ENCODE measurements at places on chromosomes 5 and 9.

DNA sequence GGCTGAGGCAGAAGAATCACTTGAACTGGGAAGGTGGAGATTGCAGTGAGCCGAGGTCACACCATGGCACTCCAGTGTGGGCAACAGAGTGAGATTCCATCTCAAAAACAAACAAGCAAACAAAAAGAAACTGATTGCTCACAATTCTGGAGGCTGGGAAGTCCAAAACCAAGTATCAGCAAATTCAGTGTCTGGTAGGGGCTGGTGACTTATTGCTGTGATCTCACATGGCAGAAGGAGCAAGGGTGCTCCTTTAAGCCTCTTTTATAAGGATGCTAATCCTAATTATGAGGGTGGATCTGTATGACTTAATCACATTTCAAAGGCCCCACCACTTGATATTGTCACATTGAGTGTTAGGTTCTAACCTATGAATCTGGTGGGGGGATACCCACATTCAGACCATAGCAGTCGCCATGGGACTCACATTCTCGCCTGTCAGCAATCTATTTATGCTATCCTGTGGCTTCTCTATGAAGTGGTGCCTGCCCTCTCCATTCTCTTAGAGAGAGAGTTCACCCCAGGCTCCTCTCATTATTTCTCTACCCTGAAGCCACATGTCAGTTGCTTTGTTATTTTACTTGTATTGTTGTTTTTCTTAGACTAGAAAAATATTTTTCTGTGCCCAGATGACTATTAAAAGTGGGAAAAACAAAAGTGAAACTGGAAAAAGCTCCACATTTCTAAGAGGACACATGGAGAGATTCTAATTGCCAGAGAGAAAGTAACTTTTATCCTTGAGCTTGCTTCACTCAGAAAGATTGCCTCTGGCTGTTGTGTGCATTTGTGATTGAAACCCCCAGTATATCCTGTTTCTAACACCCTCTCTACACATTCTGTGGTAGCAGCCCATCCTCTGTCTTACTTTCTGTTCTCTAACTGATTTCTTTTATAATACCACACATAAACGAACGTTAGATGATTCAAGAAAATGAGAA lies 18.8 kb upstream of the PRLR start:
- no peak for DNase-seq

GRCh38 chr9:128836509-128837145 lies 7.0 kb upstream of the SPOUT1 start:
- peak; percentile 8 for DNase-seq

DNA sequence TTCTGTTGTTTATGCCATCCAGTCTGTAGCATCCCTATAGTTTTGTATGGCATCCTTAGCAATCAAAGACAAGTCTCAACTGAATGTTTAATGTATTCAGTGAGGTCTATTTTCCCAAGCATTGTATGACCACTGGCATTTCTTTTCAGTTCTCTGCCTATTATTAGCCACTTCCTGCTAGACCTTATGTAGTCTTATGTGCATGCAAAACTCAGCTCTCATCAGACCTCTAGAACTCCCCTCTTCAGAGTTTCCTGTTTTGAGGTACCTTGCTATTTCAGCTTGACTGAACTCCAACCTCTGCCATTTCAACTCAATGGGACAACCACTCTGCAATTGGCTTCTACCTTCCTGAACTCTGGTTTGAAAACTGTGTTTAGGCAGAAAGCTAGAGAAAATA lies 113.2 kb downstream of the SLC25A46 start:
- no peak for DNase-seq

DNA sequence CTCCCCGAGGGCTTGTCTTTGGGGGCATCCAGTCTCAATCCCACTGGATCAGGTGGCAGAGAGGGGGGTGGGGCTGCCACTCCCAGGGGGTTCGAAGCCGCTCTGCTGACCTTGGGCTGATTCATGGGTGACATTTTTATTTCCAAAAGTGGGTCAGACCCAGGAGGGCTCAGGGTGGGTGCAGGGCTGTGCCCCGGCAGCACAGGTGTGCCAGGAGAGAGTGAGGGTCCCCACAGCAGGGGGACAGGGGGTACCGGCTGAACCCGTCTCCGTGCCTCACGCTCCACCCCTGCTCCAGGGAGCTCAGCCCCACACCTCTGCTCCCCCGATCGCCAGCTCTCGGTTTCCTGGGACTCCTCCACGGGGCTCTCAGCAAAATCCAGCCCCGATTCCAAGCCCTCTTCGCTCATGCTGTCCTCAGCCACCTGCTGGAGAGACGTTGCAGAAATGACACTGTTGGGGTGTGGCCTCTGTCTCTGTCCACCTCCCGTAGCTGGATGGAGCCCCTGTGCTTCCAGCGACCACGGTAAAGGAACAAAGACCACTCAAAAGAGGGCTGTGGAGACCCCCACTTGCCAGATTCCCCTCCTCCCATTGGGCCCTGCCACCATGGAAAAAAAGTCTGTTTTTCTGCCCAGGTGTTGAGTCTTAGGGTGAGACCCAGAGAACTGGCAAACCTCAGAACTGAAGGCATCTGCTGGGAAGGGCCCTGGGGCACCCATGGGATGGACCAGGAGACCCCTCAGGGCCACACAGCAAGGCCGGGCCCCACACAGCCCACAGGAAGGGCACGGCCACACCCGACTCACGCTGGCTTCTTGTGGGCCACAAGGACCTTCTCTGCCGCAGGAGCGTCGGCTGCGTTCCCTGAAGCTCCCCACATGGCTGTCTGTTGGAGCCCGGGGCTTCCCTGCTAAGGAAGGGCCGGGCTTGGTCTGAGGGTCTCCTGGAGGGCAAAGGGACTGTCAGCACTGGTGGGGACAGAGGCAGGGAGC lies 10.6 kb upstream of the QSOX2 start:
- peak; percentile 85 for DNase-seq

DNA sequence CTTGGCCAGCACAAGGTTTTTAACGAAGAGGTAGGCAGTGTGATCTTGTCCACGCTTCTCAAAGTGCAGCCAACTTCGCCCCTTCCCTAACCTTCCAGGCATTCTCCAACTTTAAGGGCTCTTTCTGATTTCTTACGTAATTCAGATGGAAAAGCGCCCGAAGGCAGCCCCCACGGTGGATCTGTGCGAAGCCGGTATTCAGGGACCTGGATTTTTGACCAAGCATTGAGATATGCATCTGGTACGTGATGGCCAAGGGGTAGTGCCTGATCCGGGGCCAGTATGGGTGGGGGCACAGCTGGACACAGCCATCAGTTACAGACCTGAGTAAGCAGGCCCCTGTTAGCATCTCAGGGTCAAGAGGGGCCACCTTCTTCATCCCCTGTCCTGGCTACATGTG lies 80.0 kb downstream of the AMBP start:
- DNase-seq = no peak

DNA sequence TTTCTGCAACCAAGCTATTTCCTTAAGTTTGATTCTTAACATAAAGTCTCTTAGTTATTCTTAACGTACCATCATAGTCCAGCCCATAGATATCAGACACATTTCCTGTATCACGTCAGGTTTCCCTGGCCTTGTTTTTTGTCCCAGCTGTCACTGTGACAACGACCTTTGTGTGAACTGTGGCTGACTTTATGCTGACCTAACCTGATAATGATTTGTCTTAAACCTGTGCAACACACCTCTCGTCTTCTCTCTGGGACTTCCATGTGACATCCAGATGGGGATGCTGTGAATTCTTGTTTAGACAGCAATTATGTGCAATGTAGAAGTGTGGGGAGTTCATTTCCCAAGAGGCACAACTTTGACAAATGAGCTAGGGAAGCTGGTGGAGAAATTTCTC lies 662.8 kb downstream of the PTPRD start:
- no peak for DNase-seq

- DNase-seq = no peak
These were observed 155.0 kb downstream of the TMEM167A start for GRCh38 chr5:82922086-82922734.

DNA sequence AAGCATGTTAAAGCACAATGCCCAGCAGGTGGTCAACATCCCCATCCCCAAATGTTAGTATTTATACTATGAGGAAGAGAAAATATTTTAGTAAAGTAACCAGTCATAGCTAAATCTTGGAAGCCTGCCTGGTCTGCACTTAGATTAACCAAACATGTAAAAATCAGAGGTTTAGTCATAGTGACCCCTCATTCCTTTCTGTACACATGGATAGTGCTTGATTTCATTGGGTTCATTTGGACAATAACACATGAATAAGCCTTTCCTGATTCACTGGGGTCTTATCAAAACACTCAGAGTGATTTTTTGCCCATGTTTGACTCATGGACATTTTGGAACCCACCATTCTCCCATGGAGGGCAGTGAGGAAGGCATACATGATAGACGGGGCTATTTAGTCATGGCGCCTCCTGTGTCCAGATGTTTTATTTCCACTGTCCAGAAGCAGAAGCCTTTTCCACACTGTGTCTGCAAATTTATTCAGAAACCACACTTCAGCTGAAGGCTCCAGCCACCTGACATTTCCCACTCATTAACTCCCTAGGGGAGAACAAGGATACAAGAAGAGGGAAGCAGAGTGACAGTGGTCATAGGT lies 32.5 kb downstream of the OR1J1 start:
- DNase-seq = no peak

DNA sequence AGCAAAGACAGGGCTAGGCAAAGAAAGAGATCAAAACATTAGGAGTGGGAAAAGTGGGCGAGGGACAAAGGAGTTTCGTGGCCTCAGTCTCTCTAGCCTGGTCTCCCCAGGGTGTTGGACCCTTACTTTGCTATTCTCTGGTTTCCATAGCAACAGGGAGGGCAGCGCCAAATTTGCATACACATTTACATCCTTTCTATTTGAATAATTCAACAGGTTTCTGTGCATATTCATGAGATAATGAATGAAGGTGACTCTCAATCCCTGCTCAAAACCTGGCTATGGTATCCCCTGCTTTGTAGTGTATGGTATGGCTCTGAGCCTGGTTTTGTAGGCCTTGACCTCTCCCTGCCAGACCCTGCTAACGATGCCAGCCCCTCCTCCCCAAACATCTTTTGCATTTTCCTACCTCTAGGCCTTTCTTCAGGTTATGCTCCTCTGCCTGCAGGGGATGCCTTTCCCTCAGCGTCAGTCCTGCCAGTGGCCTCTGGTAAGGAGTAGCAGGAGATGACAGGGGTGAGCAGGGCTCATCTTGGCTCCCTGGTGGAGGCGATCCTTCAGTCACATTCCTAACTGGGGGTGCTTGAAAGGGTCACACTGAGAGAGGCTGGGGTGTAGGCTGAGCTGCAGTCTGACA lies 9.8 kb downstream of the RPP25L start:
- DNase-seq = no peak

- no peak for DNase-seq
These were observed 2.0 kb upstream of the ZNF622 start for GRCh38 chr5:16467363-16468219.

- peak; percentile 60 for DNase-seq
These were observed 7.1 kb upstream of the AFAP1L1 start for GRCh38 chr5:149264439-149265067.

DNA sequence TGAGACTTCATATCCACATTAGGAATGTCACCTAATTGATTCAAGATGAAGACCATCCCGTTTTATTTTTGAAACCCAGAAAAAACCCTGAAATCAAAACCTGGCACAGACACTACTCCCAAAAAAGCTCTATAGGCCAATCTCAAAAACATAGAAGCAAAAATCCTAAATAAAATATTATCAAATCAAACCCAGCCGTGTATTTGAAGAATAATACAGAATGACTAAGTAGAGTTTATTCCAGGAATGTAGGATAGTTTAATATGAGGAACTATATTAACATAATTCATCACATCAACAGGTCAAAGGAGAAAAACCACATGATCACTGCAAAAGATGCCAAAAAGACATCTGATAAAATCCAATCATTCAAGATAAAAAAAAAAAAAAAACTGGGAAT lies 167.1 kb downstream of the ACTL7B start:
- DNase-seq = no peak

- peak; percentile 37 for DNase-seq
These were observed 1.8 kb downstream of the TMOD1 start for GRCh38 chr9:97502984-97503861.

DNA sequence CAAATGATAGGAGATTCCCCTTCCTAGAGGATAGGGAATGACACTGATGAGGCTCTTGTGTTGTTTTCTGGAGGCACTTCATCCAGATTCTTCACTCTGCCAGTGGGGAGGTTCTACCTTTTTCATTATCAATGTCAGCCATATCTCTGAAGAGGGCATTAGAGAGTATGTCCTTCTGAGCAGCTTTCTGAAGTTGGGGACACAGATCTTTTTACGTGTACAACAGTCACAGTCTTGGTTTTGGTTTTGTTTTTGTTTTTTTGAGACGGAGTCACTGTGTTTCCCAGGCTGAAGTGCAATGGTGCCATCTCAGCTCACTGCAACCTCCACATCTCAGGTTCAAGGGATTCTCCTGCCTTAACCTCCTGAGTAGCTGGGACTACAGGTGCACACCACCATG lies 22.6 kb downstream of the CENPH start:
- no peak for DNase-seq

- DNase-seq = no peak
These were observed 88.0 kb downstream of the SLC44A1 start for GRCh38 chr9:105332471-105332870.

DNA sequence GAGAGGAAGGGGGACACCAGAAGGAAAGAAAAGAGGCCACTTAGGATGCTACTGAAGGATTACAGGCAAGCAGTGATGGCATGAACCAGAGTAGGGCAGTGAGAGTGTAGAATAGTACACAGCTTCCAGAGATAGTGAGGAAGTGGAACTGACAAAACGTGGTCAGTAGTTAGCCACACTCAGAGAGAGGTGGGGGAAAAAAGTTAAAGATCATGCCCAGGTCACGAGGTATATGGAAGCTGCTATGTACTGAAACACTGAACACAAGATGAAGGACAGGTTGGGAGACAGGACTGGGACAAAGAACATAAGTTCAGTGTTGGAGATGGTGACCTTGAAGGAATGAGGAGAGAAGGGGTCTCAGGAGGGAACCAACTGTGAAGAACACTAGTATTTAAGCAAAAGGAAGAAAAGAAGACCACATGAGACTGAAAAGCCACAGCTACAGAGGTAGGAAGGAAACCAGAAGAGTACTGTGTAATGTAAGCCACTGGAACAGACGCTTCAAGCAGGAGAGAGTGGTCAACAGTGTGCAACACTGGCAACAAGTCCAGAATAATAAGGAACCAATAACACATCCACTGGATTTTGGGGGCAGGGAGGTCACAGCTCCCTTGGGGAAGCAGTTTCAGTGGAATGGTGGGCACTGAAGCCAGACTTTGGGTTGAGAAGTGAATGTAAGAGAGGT lies 45.5 kb downstream of the ELL2 start:
- DNase-seq = no peak

- peak; percentile 31 for DNase-seq
These were observed 58.5 kb downstream of the ZNF462 start for GRCh38 chr9:106921341-106921899.

GRCh38 chr5:173802670-173803165 lies 85.4 kb upstream of the CPEB4 start:
- peak; percentile 70 for DNase-seq

Measured in HuH-7.5 (cell line).